ENCODE measurements at places on chromosomes 3 and 15. TPM values are rescaled to one million over a fixed set of nuclear protein-coding genes. Genes with fewer than 3 reads are reported as not detected.

- DNase-seq: no peak
These were observed 23.9 kb upstream of the CTXND1 start for GRCh38 chr15:80275961-80276360.

DNA sequence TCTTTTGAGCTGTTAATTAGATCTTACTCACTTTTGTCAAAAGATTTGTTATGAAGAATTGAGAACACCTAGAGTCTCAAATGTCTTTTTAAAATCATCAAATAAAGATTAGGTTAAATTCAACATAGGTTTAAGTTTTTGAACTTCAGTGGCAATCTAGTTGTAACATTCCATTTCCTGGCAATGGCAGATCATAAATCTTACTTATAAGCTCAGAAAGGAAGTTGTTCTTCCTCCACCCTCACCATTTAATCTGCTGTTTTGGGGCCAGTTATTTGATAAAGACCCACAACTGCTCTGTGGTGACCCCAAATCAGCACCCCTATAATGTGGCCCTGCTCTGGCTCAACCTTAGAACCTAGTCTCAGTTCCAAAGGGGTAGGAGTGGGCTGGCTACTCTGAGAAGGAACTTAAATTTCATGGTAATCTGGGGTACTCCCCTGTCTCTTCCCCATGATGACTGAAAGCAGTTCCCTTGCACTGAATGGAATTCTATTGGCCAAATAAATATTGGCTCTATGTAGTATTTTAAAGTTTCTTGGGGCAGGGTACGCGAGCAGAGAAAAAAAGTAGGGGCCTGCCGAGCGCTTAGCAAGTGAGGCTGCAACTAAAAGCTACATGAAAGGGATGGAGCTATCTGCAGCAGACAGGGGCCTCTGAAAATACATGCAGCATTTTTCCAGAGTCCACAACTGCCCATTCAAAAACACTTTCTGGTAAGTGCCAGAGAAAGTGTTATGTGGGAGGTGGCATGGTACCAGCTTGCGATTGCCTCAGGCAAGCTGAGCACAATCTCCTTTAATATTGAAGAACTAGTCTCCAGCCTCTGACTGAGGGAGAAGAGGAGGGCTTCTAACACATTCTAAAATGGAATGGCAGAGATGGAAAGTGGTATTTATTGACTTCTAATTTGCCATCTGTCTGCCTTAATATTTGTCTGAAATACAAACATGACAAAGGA is 103.6 kb upstream of the RASGRP1 start:
- DNase-seq: no peak

The CFAP20DC gene
- 1.6 TPM for total RNA-seq

DNA sequence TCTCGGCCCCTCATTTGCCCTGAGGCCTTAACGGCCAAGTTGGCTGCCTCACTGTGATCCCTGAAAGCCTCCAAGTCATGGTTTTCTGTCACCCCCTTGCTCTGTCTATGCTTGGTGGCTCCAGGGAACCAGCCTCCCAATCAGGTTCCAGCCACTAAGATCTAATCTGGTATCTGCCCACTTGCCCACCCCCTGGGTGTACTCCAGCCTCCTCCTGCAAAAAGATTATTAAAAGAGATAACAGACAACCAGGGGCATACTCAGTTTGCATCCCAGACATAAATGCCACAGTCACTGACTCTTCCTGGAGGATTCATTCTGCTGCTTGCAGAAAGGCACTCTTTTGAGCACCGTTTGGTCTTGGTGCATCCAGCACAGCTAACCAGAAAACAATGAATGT is 103.9 kb downstream of the NTRK3 start:
- no peak for DNase-seq

DNA sequence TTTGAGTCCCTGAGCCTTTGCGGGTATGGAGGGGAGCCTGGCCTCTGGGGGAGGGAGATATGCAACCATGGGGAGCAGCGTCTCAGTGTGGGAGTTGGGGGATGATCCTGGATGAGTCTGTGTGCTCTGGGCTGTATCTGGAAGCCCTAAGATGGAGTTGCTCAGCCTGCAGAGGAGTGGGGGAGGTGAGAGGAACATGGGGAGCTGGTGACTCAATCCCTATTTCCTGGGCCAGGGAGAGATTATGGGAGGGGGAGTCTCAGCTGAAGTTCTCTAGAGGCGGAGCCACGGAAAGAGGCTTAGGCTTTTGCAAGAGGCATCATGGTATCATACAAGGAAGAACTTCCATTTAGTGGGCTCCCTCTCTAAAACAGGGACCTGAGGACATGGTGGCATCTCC is 59.5 kb upstream of the TMEM115 start:
- no peak for DNase-seq
